ACHN (cell line): ENCODE measurements at places on chromosomes 6 and 20.
A peak's percentile ranks its signal among the peaks of the same experiment; 100 is the strongest.

GRCh38 chr20:24962510-24962909 lies 13.4 kb downstream of the CST7 start:
- DNase-seq = no peak

- DNase-seq = no peak
Observed at GRCh38 chr6:166361077-166361429, 18.7 kb upstream of the SFT2D1 start.

DNA sequence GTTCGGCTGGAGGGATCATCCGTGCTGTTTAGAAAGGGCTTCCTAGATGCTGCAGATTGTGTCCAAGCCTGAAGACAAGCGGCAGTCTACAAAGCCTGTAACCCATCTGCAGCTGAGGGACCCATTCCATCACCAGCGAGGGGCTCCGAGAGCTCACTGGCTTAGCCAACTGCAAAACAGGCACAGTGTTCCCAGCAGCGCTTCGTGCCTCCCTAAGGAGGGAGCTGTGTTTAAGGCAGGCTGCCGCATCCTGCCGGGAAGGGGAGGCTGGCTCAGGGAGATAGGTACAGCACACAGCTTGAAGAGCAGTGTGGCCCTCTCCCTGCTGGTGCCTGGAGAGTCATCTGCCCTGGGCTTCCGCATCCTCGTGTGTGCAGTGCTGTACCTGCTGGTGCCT lies 32.4 kb downstream of the DUSP22 start:
- DNase-seq = no peak

DNA sequence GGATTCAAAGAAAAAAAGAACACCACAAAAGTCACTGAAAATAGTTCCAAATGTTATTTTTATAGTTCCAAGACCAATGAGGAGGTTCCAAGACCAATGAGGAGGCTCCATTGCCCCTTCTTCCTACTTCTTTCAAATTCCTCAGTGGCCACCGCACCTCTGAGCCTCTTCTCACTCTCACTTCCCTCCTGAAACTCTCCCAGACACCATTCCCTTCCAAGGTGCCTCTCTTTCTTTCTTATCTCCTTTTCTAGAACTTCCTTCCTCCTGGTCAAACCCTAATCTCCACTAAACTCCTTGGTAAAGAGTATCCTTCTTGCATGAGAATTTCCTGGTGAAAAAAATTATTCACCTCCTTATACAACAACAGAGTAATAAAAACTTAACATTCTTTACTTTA lies 20.4 kb upstream of the MCUR1 start:
- DNase-seq = no peak

GRCh38 chr20:32655903-32656512 lies 17.7 kb downstream of the C20orf203 start:
- no peak for DNase-seq

GRCh38 chr20:59004493-59004762 lies 2.6 kb downstream of the CTSZ start:
- no peak for DNase-seq

- no peak for DNase-seq
Observed at GRCh38 chr6:18577491-18577890, 190.3 kb downstream of the RNF144B start.

DNA sequence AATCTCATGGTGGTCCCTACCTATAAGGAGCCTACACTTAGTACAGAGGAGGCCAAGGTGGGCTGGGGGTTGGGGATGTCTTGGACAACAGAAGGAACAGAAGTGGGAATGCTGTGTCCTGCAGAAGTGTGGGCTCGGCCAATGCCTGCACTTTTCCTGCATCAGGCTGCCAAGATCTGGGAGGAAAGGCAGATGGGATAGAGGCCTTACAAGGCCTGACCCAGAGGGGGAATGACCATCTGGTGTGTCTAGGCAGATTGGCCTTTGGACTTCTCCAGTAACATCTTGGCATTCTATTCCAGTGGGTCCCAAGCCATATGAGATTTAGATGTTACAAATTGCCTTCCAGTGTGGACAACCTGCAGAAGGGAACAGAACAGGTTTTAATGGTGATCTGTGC lies 124.7 kb upstream of the GPR6 start:
- DNase-seq = no peak

DNA sequence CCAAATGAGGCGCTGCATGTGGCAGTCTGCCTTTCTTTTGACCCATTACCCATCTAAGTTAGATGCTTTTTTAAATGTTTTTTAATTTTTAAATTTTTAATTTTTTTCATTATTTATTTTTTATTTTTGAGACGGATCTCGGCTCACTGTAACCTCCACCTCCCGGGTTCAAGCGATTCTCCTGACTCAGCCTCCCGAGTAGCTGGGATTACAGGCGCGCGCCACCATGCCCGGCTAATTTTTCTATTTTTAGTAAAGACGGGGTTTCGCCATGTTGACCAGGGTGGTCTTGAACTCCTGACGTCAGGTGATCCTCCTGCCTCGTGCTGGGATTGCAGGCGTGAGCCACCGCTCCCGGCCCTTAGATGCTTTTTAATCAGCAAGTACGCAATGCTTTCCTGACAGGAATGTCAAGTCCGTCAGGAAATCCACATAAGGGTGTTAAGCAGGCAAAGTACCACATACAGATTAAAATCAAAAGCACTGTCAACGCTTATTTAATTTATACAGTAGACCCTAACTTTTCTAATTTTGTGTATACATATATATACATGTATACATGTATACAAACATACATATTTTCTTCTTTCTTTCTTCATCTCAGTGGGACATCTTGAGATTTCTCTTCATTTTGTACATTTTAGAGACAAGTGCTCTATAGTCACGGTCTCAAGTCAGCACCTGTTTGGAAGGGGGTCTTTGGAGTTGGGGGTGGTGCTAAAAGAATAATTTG lies 995 bp upstream of the GSTA4 start:
- DNase-seq = peak; percentile 72

GRCh38 chr6:73145690-73146089 lies 79.6 kb downstream of the KHDC1L start:
- no peak for DNase-seq

DNA sequence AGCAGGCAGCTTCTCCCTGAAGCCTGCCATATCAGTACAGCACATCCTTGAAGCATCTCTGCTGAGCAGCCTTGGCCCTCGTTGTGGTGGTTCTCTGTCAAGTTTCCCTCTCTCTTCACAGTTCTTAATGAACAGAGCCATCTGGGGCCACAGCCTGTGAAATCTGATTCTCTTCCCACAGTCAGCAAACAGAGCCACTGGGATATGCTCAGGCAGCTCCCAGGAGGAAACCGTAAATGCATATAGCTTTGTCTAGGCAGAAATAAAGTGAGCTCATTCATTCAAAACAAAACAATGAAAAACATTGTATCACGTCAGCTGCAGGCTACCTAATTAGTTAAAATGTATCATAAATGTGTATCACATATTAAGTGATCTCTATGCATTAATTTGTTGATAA lies 80.3 kb downstream of the TBC1D7 start:
- no peak for DNase-seq
